Activated naive CD8-positive, alpha-beta T cell treated with anti-CD3 and anti-CD28 coated beads, Interleukin-2, amount 50 U/mL, for 24 hours (primary cell): ENCODE measurements at places on chromosomes 1 and 21.

GRCh38 chr21:15004721-15005370 lies 60.0 kb downstream of the NRIP1 start:
- DNase-seq: no peak

GRCh38 chr21:21034036-21034435 lies 35.8 kb downstream of the NCAM2 start:
- DNase-seq: no peak

DNA sequence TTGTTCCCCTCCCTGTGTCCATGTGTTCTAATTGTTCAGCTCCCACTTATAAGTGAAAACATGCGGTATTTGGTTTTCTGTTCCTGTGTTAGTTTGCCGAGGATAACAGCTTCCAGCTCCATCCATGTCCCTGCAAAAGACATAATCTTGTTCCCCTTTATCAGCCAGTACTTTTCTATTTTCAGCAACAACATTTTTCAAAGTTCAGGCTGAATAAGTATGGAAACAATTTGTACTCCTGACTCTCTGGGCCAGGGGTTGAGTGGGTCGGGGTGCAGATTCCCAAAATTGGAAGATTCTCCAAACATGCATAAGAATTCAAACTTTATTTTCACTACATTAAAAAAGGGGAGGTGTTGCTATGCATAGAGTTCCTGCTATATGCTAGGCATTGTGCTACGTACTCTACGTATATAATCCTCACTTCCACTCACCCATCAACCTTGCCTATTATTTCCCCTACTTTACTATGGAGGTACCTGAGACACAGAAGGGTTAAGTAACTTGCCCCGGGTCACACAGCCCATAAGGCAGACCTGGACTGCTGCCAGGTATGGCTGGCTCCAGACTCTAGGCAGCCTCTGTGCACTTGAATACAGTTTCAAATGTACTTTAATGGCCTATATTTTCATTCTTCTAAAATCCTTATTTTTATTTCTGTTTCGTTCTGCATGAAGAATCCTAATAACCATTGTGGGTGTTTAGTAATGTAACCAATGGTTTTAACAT lies 117.1 kb upstream of the C8B start:
- no peak for DNase-seq

DNA sequence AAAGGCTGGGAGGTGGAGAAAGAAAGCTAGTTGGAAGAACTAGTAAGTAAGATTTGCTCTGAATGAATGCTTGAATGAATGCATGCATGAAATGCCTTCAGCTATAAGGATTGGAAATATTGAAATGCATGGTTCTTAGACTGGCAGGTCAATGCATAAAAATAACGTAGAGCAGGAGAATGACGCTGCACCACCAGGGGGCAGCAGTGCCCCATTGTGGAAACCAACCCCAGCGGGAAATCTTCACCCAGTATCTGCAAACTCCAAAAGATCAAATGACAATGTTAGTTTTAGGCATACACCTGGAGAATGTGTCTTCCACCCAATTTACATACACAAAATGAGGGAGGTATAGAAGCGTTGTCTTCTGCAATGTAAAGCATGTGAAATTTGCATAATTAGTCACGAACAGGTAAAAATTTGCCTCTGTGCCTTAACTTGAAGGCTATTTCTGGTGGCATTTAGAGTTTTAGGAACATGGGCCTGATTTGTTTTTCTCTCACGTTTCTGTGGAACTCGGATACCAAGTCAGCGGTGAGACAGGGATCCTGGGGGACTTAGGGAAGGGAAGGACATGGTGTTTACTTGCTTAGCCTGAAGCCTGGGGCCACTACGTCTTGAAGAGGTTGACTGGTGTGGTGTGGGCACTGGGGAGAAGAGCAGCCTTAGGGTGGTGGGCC lies 78.6 kb downstream of the HHAT start:
- DNase-seq: peak; percentile 81

DNA sequence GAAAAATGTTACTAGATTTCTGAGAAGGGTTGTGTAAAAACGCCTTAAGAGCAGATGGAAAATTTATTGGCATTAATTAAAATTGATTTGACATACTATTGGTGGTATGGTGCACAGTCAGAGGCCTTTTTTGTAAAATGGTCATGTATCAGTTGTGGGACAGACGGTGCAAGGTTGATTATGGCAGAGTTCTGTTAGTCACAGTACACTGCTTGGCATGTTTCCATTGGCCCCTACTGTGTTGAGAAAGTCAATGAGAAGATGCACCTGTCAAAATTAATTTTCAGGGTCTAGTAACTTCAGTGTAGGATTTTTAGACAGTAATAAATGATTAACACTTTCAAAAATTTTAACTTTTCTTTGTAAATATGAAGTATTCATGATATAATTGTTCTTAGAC lies 4.4 kb downstream of the B3GALT2 start:
- no peak for DNase-seq

GRCh38 chr1:243343970-243344937 lies 88.4 kb downstream of the SDCCAG8 start:
- DNase-seq: no peak

- no peak for DNase-seq
Measured at GRCh38 chr1:229432116-229432461, 1.8 kb downstream of the ACTA1 start.

DNA sequence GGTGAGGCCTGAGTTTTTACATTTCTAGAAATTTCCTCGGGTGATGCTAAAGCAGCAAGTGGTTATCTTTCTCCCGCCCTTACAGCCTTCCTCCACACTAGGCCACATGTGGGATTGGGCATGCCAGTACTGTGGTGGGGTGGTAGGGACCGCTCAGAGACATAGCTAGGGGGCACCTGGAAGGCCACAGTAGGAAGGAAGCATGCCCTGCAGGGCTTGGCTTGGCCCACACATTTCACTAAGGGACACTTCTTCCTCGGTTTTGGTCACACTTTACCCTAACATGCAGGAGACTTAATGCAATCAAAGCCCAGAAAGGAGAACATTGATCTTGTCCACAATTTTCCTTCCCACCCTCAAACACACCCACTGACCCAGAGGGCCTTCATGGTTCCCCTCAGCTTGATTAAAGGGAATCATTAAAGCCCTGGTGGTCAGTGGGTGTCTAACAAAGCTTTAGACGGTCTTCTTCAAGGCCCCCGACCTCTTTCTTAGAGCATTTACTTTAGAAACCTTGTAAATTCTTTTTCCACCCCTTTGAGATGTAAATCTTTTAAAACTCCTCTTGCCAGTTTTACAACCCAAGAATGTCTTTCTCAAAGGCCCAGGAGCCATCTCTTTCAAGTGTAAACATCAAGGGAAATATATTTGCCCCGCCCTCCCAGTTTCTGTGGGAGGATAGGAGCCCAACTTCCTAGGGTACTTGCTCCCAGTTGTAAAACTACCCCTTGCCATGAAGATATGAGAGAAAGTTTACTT lies 246.4 kb upstream of the PTBP2 start:
- no peak for DNase-seq

DNA sequence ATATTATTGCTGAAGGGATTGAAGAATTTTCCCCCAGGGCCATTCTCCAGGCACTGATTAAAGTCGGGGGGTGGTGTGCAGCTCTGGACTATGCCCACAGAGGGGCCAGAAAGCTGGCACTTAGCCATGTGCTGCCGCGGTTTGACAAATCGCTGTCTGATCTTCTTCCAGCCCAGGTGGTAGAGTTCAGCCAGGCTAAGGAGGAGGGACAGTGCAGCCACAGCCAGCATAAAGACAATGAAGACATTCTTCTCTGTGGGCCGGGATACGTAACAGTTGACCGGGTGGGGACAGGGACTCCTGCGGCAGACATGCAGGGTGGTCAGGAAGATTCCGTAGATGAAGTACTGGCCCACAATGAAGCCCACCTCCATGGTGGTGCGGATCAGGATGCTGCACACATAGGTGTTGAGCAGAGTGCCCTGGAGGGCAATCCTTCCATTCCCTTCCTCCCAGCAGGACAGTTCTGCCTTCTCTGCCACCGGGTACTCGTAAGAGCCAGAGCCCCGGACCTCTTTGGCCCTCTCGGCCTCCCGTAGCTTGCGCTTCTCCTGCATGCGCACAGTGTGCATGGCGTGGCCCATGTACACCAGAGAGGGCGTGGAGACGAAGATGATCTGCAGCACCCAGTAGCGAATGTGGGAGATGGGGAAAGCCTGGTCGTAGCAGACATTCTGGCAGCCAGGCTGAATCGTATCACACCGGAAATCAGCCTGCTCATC lies 1.9 kb downstream of the GJA5 start:
- DNase-seq: no peak

GRCh38 chr1:151994956-151995355 lies 1.3 kb upstream of the S100A10 start:
- DNase-seq: no peak

DNA sequence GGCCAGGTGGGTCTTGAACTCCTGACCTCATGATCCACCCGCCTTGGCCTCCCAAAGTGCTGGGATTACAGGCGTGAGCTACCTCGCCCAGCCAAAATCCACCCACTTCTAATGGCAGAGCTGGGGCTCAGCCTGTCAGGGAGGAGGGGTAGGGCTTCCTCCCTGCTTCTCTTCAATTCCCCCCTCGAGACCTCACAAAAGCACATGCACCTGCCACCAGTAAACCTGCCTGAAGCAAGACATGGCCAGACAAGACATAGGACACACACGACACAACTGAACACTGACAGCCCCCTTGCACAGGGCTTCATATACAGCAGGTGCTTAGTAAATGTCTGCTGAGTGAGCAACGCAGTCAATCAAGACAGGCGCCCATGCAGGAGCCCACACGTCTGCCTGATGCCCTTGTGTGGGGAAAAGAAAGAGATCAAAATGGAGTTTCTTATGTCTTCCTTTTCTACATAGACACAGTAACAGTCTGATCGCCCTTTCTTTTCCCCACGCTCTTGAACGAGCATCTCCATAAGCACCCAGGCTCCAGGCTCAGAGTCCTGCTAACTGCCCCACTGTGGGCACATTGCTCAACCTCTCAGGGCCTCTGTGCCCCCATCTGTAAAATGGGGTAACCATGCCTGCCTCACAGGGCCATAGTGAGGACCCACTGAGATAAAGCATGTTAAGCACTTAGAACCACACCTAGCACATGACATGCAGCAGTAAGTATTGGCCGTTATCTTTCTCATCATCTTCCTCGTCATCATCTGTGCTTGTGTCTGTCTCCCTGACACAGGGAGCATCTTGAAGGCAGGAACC lies 8.8 kb downstream of the SDC3 start:
- DNase-seq: no peak

- peak; percentile 31 for DNase-seq
Measured at GRCh38 chr1:224377676-224378006, 21.0 kb downstream of the CNIH4 start.

GRCh38 chr1:84504580-84505492 lies 1.4 kb upstream of the SPATA1 start:
- DNase-seq: no peak

- no peak for DNase-seq
Measured at GRCh38 chr1:195664628-195665027, 943.6 kb downstream of the KCNT2 start.

GRCh38 chr1:3521426-3521825 lies 67.0 kb downstream of the ARHGEF16 start:
- no peak for DNase-seq

DNA sequence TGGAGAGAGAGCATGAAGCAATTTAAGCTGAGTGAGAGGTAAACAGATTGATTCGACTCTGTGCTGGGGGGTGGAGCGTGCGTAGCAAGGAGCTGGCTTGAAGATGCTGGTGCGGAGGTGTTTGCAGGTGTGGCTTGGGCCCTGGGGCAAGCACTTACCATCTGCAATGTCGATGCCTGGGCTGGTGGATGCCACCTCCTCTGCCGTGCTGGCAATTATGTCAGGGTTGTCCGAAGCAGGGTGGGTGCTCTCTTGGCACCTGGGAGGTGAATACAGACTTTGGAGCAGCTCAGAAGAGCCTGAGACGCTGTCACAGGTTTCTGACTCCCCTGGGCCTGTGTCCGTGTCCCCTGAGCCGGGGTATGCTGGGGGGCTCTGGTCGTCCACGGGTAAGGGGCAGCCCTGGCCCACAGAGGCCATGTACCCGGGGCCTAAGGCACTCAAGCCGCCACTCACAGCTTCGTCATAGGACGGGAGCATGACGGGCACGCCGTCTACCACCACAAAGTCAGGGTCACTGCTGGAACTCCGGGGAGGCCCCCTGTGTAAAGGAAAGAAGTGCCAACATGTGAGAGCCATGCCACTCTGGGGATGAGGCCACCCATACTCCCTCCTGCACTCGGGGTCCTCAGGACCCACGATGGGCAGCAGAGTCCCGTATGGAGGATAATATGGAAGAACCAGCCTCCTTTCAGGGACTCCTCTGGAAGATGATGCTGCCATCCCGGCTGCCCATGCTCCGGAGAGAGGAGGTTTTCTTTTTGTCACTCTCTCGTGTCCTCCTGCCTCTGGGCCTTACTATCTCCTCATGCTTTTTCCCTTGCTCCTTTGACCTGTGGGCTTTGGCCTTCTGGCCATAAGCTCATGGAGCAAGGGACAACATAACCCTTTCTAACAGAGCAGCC lies 80.3 kb upstream of the TLR5 start:
- DNase-seq: no peak

GRCh38 chr21:43892984-43893535 lies 28.0 kb downstream of the AGPAT3 start:
- no peak for DNase-seq

- DNase-seq: no peak
Measured at GRCh38 chr1:101283443-101283842, 46.6 kb downstream of the S1PR1 start.

- DNase-seq: no peak
Measured at GRCh38 chr1:53320646-53321045, 7.2 kb downstream of the LRP8 start.

DNA sequence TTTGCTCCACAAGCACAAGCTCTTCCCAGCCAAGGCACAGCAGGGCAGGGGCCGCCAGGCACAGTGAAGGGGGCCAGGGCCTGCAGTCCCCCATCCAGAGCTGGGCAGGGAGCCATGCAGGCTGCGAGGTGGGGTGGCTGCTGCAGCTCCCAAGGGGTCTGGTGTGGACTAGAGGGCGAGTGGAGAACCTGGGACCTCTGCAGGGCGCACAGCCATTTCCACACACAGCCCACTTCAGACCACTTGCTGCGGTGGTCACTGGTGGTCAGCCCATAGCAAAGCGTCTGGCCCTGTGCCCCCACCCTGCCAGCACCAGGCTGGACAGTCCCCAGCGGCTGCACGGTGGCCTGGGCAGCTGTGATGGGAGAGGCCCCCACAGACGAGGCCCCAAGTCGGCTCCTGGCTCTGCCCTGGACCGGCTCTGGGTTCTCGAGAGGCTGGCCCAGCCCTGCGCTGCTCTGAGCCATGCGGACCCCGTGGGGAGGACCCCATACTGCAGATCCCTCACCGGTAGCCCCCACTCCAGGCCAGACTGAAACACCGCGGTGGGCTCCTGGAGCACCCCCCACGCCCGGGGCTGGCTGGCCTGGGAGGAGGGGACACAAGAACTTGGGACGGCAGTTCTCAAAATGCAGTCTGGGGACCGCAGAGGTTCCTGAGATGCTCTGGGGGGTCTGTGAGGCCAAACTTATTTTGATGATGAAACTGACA lies 47.1 kb upstream of the COL6A2 start:
- DNase-seq: no peak
